A549 treated with dexamethasone at 1 μM for 4 hours (cell line): ENCODE measurements at places on chromosomes 5 and 9. TPM values are rescaled to one million over a fixed set of nuclear protein-coding genes. Genes with fewer than 3 reads are reported as not detected.

Gene HTR4
- total RNA-seq: not detected in 5 replicates

Gene SEMA5A
- 0.01 to 0.06 TPM in 2 of 5 replicates, not detected in the others for total RNA-seq

Gene SAXO1
- 0.04 TPM in 1 of 5 replicates, not detected in the others for total RNA-seq

Gene STPG3
- total RNA-seq: not detected in 5 replicates

Gene SLC36A2
- total RNA-seq: not detected in 5 replicates

Gene CCNJL
- 9.2 to 14.0 TPM (median 12.1 TPM) in 5 replicates for total RNA-seq

Gene CBY3
- not detected in 5 replicates for total RNA-seq

Gene NUDT12
- 1.4 to 1.9 TPM (median 1.6 TPM) in 5 replicates for total RNA-seq

Gene TSC1
- total RNA-seq: 14.7 to 17.3 TPM (median 17.1 TPM) in 5 replicates

Gene TMEM215
- 0.02 TPM in 3 of 5 replicates, not detected in the others for total RNA-seq

Gene NUTM2F
- not detected in 5 replicates for total RNA-seq

Gene FAM169A
- total RNA-seq: 4.2 to 8.3 TPM (median 7.1 TPM) in 5 replicates

Gene PHF24
- total RNA-seq: 0.08 to 0.19 TPM (median 0.14 TPM) in 5 replicates

Gene GPR151
- not detected in 5 replicates for total RNA-seq

Gene PRSS3
- 8.5 to 9.9 TPM (median 8.9 TPM) in 5 replicates for total RNA-seq

Gene GPR150
- total RNA-seq: 0.06 to 0.20 TPM (median 0.13 TPM) in 5 replicates

Gene SLC36A3
- total RNA-seq: not detected in 5 replicates

Gene GSN
- total RNA-seq: 79.4 to 98.9 TPM (median 88.9 TPM) in 5 replicates

Gene PDE8B
- total RNA-seq: 1.8 to 3.0 TPM (median 2.0 TPM) in 5 replicates

Gene CNOT8
- total RNA-seq: 31.9 to 35.2 TPM (median 32.8 TPM) in 5 replicates

Gene QRFP
- total RNA-seq: 0.06 TPM in 1 of 5 replicates, not detected in the others

Gene ADAMTS19
- not detected in 5 replicates for total RNA-seq

Gene WNT8A
- not detected in 5 replicates for total RNA-seq

Gene C5orf63
- 3.0 to 5.9 TPM (median 3.7 TPM) in 5 replicates for total RNA-seq

Gene SPOUT1
- 22.5 to 44.6 TPM (median 40.4 TPM) in 5 replicates for total RNA-seq

Gene PCDHGA5
- 0.09 to 0.21 TPM (median 0.15 TPM) in 5 replicates for total RNA-seq

Gene GEMIN5
- total RNA-seq: 19.0 to 26.6 TPM (median 22.5 TPM) in 5 replicates

Gene TAF11L5
- total RNA-seq: not detected in 5 replicates

Gene DPYSL3
- 20.5 to 26.1 TPM (median 23.8 TPM) in 5 replicates for total RNA-seq

Gene NTNG2
- total RNA-seq: 0.57 to 2.3 TPM (median 1.5 TPM) in 5 replicates

Gene DBH
- not detected in 5 replicates for total RNA-seq

Gene PRRX2
- total RNA-seq: 5.6 to 11.2 TPM (median 9.4 TPM) in 5 replicates

Gene ATP6V0E1
- 255 to 395 TPM (median 324 TPM) in 5 replicates for total RNA-seq

Gene PFN3
- total RNA-seq: not detected in 5 replicates

Gene PPP3R2
- total RNA-seq: not detected in 5 replicates

Gene HBEGF
- total RNA-seq: 5.5 to 6.7 TPM (median 5.7 TPM) in 5 replicates

Gene HAPLN1
- total RNA-seq: not detected in 5 replicates

Gene DNAH5
- total RNA-seq: 1.3 to 2.1 TPM (median 1.9 TPM) in 5 replicates

Gene OR13C4
- not detected in 5 replicates for total RNA-seq

Gene PCDHB2
- 3.1 to 3.9 TPM (median 3.5 TPM) in 5 replicates for total RNA-seq

Gene PCSK5
- total RNA-seq: 1.6 to 2.3 TPM (median 2.1 TPM) in 5 replicates

Gene LCN9
- total RNA-seq: 0.14 to 0.30 TPM (median 0.22 TPM) in 3 of 5 replicates, not detected in the others

Gene HRH2
- 0.34 to 0.69 TPM (median 0.55 TPM) in 5 replicates for total RNA-seq

Gene CCDC192
- total RNA-seq: not detected in 5 replicates

Gene FOXD4L4
- total RNA-seq: 0.04 to 0.07 TPM (median 0.05 TPM) in 3 of 5 replicates, not detected in the others

Gene N4BP3
- 0.74 to 0.95 TPM (median 0.87 TPM) in 5 replicates for total RNA-seq

Gene ST8SIA4
- 0.17 to 0.46 TPM (median 0.38 TPM) in 5 replicates for total RNA-seq

Gene CEL
- total RNA-seq: 0.30 to 0.85 TPM (median 0.69 TPM) in 5 replicates

Gene ROPN1L
- 1.7 to 2.2 TPM (median 2.0 TPM) in 5 replicates for total RNA-seq

Gene KCNMB1
- total RNA-seq: not detected in 5 replicates
